Activated T-helper 1 cell treated with anti-CD3 and anti-CD28 coated beads, Interleukin-2, amount 50 U/mL, for 16 hours (primary cell): ENCODE measurements at places on chromosomes 6 and 20.
A peak's percentile ranks its signal among the peaks of the same experiment; 100 is the strongest.

DNA sequence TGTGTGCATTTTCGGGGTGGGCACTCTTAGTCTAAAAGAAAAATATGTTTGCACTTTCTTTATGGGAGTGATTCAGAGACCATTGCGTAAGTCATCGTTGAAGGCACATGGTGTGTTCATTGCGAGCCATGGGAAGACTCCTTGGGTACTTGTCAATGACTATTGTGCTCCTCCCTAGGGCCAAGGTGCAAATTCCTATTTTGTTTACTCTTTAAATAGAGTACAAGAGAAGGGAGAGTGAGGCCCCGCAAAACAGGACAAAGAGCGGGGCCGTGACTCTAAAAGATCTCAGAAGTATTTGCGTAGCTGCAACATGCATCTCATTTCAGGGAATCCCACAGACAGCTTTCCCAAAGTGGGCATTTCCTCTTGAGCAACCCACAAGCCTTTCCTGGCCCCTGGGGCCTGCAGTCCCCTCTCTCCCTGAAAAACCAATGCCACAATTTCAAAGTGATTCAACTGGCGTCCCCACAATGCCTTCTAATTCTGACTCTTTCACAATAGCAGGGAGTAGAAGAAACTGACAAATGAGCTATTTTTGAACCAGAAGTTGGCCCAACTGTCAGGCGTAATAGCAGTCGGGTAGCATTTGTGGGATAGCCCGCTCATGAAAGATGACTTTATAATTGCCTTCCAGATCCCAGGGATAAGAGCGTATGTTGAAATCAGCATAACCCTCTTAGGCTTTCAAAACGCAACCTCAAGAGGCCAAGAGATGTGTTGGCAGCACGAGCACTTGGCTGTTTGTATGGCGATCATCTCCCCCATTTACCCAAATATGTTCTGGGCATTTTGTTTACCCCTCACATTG, 277.9 kb upstream of the BMP2 start:
- no peak for DNase-seq

DNA sequence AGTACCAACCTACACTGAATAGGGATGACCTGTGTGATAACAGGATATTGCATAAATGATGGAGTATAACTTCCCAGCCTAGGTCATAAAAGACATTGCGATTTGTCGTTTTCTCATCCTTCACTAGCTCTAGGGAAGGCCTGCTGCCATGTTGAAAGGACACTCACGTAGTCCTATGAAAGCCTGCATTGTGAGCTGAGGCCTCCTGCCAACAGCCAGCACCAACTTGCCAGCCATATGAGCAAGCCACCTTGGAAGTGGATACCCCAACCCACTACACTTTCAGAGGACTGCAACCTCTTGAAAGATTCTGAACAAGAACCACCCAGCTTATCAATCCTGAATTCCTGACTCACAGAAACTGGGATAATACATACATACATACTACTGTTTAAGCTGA, 3.5 kb upstream of the PANK2 start:
- no peak for DNase-seq

DNA sequence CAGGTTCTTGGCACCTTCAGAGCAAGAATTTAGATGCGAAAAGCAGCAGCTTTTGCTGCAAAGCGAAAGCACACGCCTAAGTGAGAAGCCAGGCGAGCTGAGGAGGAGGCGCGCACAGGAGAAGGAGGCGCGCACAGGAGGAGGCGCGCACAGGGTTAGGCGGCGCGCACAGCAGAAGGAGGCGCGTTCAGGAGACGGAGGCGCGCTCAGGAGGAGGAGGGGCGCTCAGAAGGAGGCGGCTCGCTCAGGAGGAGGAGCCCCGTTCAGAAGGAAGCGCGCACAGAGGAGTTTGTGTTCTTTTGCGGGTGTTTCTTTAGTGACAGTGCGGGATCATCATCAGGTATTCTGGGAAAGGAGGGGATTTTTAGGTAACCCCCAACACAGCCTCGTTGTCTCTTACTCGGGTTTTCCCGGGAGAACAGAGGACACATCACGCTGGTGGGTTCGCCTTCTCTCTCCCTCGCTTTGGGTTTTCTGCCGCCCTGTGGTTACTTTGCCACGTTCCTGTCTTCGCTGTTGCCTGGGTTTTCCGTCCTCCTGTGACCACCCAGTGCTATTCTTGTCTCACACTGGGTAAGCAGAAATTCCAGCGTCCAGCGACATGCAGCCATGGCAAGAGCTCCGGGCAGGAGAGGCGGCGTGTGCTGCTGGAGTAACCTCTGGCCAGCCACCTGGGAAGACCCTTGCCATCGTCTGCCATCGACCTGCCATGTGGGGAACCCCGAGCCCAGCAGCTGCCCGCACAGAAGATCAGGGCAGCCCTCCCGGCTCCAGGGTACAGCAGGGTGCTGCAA, 47.0 kb downstream of the WDR27 start:
- DNase-seq = peak; percentile 40

DNA sequence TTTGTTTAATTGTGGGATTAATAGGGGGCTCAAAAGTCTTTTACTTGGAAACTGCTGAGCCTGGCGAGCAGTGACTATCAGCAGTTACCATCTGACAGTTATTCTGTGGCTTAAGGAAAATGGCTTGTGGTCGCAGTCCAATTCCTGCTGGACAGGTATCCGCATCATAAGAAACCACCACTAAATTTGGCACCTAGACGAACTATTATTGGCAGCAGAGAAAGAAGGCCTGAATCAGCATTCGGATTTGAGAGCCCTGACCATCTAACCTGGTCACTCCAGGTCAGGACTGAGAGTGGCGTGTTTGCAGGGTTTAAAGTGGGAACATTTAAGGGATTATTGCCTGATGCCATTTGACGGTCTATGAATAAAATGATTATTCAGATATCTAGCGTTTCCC, 146.4 kb downstream of the RPS12 start:
- no peak for DNase-seq

- DNase-seq = no peak
Observed at GRCh38 chr20:15767999-15768741, 805.1 kb downstream of the KIF16B start.

- DNase-seq = no peak
Observed at GRCh38 chr20:46811224-46812084, 83.2 kb upstream of the EYA2 start.

- no peak for DNase-seq
Observed at GRCh38 chr6:1903780-1904465, 294.2 kb downstream of the FOXC1 start.

DNA sequence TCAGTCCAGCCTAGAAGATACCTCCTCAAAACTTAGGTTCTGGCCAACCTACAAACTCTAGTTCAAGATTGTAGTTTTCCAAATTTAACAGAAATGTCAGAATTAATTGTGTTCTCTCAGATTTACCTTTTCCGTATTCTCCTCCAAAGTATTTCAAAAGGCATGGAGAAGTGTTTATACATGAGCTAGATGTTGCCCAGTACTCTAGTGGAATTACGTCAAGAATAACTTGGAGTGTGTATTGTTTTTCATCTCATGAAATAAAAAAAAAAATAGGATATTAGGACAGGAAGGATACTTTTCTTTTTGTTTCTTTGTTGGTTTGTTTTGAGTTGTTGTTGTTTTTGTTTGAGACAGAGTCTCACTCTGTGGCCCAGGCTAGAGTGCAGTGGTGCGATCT, 32.3 kb upstream of the MARCKS start:
- DNase-seq = no peak

- DNase-seq = no peak
Observed at GRCh38 chr6:85459224-85459901, 9.5 kb downstream of the NT5E start.

DNA sequence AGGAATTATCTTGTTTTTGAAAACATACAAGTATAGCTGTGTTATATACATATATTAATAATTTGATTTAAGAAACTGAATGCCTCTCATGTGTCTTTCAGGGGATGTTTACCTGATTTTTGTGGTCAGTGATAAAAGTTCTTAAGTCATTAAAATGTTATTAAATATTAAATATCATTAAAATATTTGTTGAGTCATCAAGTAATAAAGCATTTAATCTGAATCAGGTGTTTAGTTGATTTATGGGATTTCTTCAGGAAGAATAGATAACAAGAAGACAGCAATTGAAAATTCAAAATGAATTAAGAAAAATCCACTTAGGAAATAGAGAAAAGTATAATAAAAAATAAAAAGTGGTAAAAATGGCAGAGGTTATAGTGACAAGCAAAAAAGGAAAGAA, 361.9 kb upstream of the EYS start:
- no peak for DNase-seq

DNA sequence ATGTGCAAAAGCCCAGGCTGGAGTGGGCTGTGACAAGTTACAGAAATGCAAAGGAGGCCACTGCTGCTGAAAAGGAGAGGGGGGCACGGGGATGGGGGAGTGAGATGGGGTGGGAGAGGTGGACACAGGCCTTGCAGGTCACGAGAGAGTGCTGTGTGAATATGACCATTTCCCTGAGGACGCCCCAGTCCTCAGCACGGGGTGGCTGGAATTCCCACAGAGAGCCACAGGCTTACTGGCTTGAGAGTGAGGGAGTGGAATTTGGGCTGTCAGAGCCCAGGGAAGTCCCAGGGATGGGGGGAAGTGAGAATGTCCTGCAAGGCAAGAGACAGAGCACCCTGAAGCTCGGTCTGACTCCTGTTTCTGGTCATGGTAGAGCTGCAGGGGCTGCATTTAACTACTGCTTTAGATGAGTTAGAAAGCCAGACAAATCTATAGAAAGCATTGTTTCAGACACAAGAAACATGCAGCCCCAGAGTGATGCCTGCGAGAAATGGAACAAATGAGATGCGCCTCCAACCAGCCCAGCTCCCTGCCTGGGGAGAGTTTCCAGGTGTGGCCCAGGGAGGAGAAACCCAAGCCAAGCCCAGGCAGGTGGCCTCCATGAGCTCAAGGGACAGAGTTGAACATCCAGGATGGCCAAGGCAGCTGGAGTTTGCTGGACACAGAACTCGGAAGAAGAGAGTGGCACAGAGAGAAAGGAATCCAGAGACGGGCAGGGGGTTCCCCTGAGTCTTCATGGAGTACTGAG, 30.5 kb downstream of the NPEPL1 start:
- DNase-seq = no peak

DNA sequence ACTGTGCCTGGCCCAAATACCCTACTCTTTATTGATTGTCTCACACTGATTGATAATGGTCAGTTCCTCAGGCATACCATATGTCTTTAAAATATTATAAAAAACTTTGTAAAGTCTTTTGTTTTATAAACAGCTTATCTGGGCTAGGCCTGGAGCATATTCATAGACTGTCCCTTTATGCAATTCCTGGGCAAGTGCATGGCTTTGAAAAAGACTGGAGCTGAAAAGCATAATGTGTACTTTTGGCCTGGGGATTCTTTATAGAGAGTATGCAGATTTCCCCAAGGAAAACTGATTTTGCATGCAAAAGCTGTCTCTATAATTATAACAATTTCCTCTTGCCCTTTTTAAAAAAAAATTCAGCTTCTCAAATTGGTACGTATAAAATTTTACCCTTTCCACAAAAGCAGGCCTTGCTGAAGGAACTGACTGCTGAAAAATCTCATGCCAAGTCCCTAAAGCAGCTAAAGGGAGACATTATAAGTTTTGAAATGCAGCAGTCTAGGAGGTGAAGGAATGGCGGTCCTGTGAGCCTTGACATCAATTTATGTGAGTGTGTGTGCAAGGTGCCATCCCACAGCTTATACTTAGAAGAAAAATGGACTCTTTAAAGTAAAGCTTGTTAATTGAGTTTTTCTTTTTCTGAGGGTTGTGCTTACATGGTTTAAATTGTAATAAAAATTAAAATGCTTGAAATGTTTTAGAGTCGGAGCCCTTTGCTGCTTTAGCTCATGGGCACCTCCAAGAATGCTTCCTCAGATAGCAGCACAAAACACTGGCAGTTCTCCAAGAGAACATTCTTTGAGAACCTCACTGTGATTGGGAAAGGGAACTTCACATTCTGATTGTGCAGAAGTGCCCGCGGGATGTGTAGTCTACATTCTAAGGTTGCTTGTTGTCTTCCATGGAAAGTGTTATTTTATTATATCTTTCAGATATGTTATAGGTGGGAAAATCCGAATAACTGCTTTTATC, 43.9 kb downstream of the PLCB4 start:
- no peak for DNase-seq

- DNase-seq = no peak
Observed at GRCh38 chr20:44646641-44647274, 4.7 kb downstream of the ADA start.

GRCh38 chr20:61435823-61436220, 183.8 kb downstream of the CDH4 start:
- no peak for DNase-seq
